Hepatic stellate cell (primary cell): ENCODE measurements at places on chromosomes 3 and 15.

DNA sequence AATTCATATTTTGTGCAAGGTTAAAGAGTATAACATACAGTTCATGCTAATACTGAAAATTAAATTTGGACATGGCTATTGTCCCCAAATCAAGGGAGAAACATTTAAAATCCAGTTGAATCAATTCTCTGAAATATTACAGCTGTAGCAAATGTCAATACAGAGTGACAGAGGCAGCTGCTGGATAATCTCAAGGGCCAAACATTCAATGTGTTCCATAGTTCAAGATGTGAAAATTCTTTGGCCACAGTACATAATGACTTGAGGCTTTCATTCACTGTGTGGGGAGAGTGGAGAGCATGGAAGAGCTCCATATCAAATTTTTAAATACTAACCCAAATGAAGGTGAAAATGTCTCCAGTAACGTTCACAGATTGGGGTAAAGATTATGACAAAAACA is 1192.8 kb upstream of the CADM2 start:
- DNase-seq: no peak

DNA sequence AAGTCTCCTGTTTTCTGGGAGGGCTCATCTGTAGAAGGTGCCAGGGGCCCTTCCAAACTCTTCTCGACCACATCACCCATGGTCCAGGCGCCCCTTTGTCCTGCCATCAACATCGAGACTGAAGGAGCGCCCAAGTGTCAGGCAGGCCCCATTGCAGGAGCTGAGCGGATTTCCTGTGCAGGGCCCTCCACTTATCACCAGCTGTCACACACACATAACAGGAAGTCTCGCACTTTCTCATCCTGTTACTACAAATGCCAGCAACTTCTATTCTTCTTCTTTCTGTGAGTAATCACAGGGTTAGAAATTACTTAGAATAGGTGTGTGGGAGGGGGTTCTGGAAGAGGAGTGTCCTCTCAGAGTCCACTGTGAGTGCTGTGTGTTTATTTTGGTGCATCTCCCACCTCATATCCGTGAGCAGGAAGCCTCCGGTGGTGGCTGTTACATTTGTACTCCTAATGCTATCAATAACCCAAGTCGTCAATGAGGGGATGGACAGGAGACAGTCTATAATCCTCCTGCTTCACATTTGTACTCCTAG is at the start of gene KLHL6:
KLHL6 (minus strand) TSS at position 166 of the 541 bp plus-strand sequence; CDS start at position 113, 53 bp downstream.
- DNase-seq: no peak

DNA sequence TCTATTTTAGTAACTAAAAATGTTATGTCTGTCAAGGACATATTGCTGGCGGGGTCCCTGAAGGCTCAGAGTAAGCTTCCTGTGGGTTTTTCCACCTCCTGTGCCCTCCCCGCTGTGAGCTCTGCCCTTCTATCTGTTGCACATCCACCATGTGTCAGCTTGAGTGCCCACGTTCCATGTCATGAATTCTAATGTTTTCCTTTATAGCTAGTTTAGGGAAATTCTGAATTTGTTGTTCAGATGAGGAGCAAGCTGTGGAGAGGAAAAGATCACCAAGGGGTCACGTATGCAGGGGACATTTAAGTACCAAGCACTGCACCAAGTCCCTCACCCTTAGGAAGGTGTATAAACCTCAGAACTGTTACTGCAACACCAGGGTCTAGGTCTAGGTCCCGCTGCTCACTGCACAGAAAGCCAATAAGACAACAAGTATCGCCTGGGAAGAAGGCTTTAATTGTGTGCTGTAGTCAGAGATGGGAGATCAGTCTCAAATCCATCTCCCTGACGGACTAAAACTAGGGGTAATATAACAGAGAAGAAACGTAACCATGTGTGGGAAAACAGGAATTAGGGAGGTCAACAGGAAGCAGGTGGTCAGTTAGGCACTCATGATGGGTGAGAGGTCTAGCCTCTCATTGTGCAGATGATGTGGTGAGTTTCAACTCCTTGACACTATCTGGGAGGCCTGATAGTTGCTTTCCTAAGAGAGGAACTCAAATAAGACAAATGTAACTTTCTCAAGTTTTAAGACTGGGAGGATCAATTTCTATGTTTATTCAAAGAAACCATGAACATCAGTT is 9.7 kb downstream of the GP9 start:
- DNase-seq: no peak

GRCh38 chr3:63354160-63354559 is 76.1 kb downstream of the SYNPR start:
- DNase-seq: no peak

DNA sequence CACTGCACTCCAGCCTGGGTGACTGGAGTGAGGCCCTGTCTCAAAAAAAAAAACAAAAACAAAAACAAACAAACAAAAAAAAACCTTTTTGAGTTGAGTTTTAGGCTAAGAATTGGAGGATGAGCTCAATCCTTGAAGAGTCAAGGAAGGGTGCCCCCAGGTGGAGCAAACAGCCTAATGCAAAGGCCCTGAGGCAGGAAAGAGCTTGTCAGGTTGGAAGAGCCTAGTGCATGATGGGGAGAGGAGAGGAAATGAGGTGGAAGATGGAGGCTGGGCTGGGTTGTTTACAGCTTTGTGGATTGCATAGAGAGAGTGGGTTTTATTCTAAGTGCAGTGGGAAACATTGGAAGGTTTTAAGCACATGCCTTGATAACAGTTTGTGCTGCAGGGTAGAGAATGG is 2.1 kb upstream of the SNX22 start:
- DNase-seq: no peak

- DNase-seq: no peak
These were observed 47.8 kb upstream of the SLC24A5 start for GRCh38 chr15:48072941-48073340.

DNA sequence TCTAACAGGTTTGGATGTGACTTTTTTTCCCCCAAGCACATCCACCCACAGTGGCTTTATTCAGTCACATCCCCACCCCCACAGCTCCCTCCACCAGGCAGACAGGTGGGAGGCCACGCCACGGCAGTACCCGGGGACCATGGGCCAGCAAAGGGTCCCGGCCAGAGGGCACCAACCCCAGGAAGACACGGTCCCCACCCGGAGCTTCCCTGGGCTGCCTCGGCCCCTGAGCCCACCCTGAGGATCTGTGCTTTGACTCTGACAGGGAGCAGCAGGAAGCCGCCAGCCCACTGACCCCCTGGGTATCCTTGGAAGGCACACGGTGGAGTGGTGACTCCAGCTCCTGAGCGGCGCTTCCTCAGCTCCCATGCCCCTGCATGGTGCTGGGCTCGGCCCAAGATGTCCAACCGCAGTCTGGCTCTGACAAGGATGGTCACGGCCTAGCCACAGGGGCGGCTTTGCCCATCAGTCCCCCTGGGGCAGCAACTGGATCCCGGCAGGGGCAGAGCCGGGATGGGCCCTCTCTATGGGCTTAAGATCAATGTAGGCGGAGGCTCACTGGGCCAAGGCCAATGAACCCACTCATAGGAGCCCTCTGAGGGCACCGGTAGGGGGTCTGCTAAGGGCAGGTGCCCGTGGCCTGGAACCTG is 66.2 kb upstream of the TTBK2 start:
- no peak for DNase-seq

GRCh38 chr15:74132681-74133651 is 2.6 kb downstream of the ISLR2 start:
- no peak for DNase-seq
